Kasumi-1 (cell line): ENCODE measurements at places on chromosomes 4 and X.

GRCh38 chrX:114619874-114620273 lies 36.0 kb downstream of the HTR2C start:
- peak; percentile 31 for DNase-seq

GRCh38 chr4:153909672-153910071 lies 120.8 kb upstream of the SFRP2 start:
- no peak for DNase-seq

GRCh38 chrX:13968198-13968597 lies 61.5 kb downstream of the GEMIN8 start:
- DNase-seq, result no peak

DNA sequence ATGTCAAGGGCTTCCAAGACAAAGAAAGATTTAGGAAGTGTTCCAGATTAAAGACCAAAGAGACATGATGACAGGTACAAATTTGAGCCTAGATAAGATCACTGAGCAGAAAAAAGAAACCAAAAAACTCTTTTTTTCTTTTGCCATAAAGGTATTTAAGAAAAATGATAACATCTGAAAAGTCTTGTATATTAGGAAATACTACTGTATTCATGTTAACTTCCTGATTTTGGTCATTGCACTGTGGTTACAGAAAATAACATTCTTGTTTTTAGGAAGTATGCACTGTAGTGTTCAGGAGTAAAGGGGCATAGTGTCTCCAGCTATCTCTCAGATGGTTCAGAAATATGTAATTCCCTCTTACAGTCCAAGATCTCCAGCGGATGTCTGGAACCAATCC lies 37.1 kb downstream of the RWDD4 start:
- peak; percentile 88 for DNase-seq

- DNase-seq, result peak; percentile 98
Observed at GRCh38 chr4:170259631-170260153, 169.9 kb upstream of the AADAT start.

DNA sequence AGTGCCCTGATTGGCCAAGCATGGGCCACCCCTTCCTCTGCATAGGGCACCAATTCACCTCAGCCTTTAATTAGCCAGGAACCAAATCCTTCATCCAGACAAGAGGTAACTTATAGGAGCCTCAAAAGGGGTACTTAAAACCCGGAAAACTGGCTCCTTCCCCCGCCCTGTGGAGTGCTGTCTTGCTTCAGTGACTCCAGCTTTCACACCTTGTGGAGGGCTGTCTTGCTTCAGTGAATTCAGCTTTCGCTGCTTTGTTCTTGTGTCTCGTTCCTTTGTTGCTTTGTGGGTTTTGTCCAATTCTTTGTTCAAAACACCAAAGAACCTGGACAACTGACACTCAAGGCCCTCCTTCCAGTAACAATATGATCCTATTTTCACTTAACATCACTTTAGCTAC lies 82.2 kb upstream of the FRG1 start:
- no peak for DNase-seq

- DNase-seq, result no peak
Observed at GRCh38 chrX:104435249-104435648, 130.8 kb upstream of the IL1RAPL2 start.

GRCh38 chrX:74613370-74614092 lies 893 bp downstream of the RLIM start:
- DNase-seq, result peak; percentile 44
